ENCODE measurements at places on chromosomes 16 and 17.

GRCh38 chr16:9739301-9739700 is 442.9 kb downstream of the GRIN2A start:
- no peak for DNase-seq

- peak; percentile 46 for DNase-seq
Observed at GRCh38 chr17:50604513-50604912, 30.2 kb upstream of the ABCC3 start.

DNA sequence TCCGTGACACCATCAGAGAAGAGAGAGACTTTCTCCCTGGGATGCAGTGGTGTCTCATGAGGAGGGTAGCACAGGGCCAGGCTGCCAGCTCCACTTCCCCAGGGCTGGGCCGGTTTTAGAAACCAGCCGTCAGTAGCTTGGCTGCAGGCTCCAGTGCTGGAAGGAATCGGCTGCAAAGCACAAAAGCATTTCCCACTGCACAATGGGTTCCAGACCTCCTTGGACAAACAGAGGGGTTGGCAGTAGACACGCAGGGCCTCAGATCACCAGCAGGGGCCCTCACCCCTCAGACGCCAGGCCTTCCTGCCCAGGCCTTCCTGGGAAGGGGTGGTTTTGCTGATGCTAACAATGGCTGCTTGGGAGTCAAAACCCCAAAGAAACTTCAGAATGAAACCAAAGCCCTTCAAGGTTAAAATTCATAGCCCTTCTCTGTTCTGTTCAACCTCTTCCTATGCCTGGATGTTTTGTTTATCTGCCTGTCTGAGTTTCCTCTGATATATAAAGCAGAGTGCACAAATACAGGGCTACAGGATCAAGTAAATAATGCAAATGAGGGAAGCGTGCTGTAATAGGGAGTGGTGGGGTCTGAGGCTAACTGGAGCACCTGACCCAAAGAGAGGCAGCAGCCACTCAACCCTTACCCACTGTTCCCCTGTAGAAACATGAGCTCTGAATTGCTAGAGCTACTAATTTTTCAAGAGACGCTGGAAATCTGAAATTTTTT is 26.2 kb downstream of the TEKT5 start:
- peak; percentile 25 for DNase-seq

GRCh38 chr17:58583486-58583885 is 69.0 kb upstream of the MTMR4 start:
- no peak for DNase-seq

DNA sequence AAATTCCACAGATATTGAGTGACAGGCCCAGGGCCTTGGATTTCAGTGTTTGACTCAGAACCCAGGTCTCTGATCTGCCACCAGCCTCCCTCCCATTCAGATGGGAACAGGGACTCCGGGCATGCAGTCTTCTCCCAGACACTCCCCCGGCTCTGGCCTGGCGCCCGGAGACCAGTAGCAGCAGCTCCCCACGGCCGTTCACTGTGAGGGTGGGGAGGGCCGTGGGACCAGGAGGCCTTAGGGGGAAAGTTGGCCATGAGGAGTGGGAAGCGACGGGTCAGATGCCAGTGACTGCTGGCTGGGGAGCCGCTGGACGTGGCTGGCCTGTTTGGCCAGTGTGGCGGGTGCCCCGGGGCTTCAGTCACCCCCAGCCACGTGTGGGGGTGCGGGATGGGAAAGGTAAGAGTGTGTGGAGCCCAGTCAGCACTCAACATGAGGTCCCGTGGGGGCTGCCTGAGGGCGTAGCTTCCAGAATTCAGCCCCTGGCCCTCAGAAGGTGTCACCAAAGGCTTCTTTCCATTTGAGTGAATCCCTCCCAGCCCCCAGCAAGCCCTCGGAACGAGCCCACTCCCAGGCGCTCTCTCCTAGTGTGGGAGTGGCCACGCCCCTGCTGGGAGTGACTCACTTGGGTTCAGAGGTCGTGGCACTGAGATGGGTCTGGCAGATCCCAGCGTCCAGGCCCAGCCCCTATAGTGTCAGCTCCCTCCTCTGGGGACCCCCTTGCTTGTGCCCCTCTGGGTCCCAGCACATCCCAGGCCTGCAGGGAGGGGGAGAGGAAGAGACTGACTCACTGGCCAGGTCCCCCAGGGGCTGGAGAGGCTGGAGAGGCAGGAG is 309.4 kb downstream of the SEC14L1 start:
- DNase-seq: peak; percentile 74

GRCh38 chr16:19396555-19397011 is 21.1 kb upstream of the TMC5 start:
- DNase-seq: no peak

- no peak for DNase-seq
Observed at GRCh38 chr16:50318796-50319578, 49.8 kb downstream of the BRD7 start.

- DNase-seq: no peak
Observed at GRCh38 chr17:73021771-73022170, 70.7 kb downstream of the SLC39A11 start.

DNA sequence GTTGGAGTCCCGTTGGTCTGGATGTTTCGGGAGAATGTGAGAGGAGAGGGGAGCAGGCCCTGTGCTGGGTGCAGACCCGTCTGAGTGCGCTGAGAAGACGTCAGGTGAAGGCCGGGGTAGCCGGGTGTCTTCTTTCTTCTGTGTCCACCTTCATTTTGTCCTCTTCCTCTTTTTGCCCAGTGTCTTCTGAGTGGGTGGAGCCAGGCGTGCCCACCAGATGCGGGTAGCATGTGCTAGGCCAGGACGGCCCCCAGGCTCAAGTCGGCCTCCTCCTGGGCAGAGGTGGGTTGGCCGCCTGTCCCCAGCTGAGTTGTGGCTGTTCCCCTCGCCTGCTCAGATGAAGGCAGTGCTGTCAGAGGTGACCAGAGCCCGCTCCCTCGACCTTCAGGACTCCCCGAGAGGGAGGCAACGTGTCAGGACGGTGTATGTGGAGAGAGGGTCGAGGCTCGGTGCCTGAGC is 3.5 kb downstream of the METRNL start:
- no peak for DNase-seq

DNA sequence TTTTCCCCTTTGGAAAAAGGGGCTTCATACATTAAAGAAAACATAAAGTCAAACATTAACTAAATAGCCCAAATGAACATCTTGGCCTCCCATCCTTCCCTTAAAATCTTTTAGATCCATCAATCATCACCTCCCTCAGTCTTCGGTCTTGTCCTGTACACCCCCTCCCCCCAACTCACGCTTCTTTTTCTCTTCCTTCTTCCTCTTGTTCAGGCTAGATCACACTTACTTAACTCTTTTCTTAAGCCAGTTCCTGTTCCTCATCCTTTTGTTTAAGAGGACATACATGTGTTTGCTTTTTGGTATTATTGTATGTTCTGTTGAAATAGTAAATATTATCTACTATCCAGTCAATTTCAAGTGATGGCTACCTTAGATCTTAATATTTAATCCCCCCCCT is 5.5 kb downstream of the MFSD6L start:
- DNase-seq: no peak

DNA sequence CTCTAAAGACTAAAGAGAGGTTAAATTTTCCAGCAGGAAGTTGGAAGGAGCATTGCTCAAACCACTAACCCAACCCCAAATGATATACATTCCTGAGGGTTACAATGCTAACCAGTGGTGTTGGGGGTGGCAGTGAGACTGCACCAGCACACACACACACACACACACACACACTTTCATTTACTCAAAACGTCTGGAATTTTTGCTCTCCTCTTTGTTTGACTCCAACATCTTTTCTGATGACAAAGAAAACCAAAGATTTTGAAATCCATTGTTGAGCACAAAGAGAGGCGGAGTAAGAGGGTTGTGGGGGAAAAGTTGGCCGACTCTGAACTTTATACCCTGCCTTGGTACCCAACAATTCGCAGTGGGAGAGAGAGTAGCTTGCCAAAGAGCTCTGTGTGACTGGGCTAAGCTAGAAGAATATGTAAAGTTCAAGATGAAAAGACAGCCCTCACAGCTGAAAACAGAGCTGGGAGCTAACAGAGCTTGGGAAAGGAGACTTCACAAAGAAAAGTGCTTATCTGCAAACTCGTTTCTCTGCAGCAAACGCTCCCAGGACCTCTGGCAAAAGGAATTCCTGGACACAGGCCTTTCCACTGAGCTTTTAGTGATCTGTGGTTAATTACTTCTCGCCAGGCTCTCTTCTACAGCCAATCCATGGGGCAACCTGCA is 426.0 kb upstream of the CDH11 start:
- DNase-seq: peak; percentile 93

DNA sequence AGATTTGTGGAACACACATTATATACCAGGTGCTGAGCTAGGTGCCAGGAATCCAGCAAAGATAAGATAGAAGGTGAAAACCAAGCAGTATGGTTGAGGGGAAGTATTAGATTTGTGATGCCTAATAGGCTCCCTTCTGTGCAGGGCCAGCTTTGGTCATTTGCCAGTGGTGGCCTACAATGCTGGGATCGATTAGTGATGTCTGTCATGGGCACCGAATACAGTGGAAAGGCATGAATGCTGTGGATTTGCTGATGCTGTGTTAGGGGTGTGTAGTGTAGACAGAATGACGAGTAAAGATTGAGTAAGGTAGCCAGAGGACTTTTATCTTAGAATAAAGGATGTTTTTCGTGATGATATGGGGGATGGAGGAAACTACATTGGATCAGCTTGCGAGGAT is 48.9 kb downstream of the SNX29 start:
- DNase-seq: no peak

GRCh38 chr17:47742319-47743181 is 9.5 kb downstream of the TBX21 start:
- no peak for DNase-seq

DNA sequence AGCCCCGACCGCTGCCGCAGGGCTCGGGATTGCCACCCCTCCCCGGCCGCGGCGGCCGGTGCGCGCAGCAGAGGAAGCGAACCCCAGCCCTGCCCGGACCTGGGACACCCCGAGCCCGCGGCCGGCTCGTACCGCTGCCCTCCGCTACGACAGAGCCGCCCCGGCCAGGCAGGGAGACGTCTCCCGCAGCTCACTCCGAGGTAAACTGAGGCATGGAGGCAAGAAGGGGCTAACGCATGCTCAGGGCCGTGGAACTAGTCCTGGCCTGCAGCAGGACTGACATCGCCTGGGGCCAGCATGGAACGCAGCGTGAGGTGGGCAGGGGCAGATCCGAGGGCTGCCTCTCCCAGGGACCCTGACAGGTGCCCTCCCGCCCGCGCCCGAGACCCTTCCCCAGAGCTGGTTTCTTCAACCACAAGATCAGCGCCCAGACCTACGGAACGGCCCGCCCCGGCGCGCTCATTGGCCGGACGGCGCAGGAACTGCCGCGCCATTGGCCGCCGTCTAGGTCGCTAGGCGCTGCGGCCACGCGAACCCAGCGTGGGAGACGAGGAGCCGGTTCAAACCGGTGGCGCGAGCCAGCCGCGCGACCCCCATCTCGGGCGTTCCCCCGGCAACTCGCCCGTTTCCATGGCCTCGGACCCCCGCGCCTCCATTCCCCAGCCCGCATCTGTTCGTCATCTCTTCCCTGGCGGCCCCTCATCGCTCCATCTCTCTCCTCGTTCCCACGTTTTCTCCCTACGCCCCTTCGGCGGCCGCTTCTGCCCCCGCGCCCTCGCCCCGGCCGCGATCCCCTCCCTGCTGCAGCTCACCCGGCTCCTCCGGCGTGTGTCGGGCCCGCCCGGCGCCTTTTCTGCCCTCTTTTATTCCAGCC is at the start of gene SLC43A2:
SLC43A2 (minus strand) TSS at position 853 of the 874 bp plus-strand sequence. CDS start 960 bp downstream, outside the sequence.
- peak; percentile 84 for DNase-seq

- DNase-seq: peak; percentile 94
Observed at GRCh38 chr17:2122641-2123302, 67.9 kb downstream of the HIC1 start.

DNA sequence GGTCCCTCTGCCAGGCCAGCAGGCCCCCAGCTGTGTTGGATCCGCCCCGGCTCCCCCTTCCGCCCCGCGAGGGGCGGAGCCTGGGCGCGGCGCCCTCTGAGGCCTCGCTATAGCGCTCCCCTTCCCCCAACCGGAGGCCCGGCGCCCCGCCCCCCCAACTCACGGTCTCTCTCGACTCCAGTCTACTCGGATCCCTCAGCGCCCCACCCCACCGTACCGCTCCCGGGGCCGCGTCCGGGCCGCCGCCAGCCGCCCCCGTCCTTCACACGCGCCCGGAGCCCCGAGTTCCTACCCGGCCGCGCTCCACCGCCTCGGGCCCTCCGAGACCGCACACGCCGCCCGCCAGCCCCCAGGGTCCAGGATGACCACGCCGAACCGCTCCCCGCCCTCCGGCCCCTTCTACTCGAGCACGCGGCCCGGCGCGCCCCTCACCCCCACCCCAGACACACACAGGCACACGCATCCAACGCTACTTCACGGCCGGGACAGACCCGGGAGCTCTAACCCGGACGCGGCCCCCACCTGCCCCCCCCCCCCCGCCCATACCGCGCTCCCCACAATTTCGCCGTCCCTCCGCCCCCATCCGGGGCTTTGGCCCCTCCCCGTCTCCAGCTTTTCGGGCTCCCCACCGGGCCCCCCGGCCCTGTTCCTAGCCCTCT is 1.4 kb downstream of the PHF23 start:
- peak; percentile 75 for DNase-seq

GRCh38 chr17:79722787-79723186 is 8.0 kb upstream of the ENPP7 start:
- DNase-seq: no peak

DNA sequence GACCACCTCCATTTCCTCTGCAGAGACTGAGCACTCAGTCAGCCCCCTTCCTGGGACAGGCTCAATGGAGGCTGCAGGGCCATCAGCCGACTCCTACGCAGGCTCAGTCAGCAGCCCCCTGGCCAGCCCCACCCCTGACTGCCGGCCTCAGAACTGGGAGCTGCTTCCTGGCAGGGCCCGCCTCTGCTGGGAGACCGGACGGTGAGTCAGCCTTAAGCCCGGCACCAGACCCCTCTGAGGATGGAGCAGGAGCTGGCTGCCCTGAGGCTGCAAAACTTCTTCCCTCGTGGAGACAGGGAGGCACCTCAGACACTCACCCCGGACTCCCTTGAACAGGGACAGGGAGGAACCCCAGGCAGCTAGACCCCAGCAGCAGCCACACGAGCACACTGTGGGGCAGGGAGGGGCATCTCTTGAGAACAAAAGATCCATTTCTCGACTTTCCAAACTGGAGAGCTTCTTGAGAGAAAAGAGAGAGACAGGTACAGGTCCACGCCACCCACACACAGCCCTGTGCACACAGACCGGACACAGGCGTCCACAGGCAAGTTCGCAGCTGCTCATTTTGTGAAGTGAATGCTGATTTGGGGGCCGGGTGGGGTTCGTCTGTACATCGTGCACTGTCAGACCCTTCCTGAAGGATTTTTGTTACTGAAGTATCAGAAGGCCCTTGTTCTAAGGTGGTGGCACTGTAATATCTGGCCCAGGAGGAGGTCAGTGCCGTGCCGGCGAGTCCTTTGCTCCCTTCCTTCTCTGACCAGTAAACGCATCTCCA is 1.3 kb upstream of the TUBB3 start:
- peak; percentile 96 for DNase-seq

- no peak for DNase-seq
Observed at GRCh38 chr16:7914748-7915147, 582.1 kb downstream of the RBFOX1 start.

- no peak for DNase-seq
Observed at GRCh38 chr16:52555572-52555971, 8.6 kb upstream of the TOX3 start.

DNA sequence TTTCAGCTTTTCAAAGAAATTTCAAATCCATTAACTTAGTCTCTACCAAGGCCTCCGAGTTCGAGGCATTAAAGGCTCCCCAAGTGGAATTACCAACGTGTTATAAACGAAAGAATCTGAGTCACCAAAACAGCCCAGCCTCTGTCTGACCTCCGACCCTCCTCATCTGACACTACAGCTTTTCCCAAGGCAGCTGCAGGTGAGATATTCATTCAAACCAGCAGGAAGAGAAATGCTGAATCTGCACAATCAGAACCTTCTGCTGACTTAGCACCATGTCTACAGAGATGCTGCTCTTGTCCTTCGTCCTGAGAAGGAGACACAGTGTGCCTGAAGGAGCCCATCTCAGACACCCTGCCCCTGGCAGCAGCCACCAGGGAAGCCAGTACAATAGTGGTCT is 30.5 kb downstream of the GRIN2A start:
- DNase-seq: no peak

Data from choroid plexus epithelial cell (primary cell).